CD4-positive, alpha-beta T cell treated with Interleukin-6 at 100 ng/mL for 8 hours (primary cell): ENCODE measurements at places on chromosomes 4 and X.

DNA sequence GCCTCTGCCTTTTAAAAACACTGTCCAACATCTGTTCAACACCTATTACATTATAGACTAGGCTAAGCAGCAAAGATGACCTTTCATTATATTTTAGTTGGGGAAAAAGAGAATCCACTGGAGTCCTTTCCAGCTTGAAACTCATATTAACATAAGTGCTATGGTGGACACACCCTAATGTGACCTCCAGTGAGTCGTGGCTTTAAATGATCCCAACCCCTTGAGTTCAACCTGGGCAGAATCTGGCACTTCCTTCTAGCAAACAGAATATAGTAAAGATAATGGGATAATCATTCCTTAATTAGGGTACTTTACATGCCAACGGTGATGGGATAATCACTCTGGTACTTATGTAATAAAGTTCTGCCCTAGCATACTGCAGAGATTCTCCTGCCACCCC, 162.6 kb downstream of the MAB21L2 start:
- no peak for DNase-seq

DNA sequence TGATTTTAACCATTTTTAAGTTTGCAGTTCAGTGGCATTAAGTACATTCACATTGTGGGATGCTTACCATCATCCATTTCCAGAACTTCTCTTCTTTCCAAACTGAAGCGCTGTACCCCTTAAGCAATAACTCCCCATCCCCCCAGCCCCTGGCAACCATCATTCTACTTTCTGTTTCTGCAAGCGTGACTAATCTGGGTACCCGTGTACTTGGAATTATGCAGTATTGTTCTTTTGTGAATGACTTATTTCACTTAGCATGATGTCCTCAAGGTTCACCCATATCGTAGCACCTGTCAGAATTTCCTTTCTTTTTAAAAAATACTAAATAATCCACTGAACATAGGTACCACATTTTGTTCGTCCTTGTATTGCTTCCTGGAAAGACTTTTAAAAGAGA, 32.9 kb downstream of the USP9X start:
- DNase-seq: no peak

- DNase-seq: no peak
Measured at GRCh38 chr4:125008676-125009075, 296.1 kb upstream of the ANKRD50 start.

DNA sequence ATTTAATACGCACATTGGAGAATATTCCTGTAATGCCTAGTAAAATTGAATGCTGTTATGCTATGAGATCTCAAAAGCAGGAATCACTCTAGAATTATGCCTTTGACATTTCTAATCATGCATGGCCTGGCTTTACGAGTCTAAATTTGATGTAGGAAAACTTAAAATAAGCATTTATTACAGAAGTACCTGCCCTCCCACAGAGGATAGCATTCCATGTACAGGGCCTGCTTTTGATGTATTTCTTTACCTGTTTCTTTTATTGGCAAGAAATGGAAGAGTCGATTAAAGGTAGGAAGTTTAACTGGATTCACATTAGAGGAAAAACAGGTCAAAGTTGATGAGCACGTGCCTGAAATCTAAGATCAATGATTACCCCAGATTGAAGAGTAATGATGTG, 219.5 kb downstream of the PCDH7 start:
- DNase-seq: no peak

DNA sequence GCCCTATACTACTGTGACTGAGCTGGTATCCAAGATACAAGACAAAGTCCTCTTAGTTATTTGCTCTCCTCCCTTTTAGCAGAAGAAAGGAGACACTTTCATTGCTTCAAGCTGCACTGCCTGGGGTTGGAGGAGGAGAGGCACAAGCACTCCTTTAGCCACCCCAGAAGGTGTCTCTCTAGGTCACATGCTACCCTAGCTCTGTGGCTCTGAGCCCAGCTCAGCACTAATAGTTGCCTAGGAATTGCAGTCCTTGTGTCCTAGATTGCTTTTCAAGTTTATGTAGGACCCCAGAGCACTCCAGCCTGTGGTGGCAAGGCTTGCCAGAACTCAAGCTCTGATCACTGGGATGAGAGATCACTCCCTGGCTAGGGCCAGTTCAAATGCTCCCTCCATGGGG, 24.4 kb upstream of the LHFPL1 start:
- DNase-seq: no peak

DNA sequence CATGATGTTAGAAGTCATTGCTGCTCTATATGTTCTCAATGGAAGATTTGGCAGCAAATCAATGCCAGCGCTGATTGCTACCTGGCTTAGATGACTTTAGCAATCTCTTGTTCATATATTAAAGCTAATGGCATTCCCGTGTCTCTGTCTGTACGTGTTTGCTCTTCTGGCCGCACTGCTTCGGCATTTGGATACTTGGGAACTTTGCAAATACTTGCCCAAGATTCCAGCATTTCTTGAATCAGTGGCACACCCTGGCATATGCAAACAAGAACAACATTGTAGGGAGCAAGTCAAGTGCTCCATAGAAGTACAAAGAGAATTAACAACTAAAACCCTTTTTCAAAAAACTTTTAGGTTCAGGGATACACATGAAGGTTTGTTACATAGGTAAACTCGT, 128.9 kb upstream of the TMEM164 start:
- DNase-seq: no peak

DNA sequence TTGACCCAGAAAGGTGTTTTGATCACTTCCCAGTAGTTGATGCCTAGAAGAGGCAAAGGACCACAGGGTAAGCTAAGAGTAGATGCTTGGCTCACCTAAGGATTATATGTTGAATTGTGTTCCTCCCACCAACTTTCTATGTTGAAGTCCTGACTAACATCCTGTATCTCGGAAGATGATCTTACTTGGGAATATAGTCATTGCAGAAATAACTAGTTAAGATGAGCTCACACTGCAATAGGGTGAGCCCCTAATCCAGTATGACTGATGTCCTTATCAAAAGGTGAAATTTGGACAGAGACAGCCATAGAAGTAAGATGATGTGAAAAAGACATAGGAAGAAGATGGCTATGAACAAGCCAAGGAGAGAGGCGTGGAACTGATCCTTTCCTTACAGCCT, 3.3 kb upstream of the HMGB2 start:
- no peak for DNase-seq

DNA sequence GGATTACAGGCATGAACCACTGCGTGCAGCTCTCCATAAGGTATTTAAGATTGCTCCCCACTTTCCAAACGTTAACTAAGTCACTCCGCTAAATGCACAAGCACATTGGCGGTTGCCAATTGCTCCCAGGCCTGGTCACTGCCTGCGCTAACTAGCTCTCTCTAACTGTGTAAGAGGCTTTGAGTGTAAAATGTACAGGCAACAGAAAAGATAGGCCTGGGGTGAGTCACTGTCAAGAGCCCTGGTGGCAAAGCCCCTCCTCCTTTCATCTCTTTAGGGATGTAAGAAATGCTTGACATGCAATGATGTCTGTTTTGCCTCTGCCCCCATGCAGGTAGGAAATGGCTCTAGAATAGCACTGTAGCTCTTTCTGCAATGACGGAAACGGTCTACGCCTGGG, 329.7 kb upstream of the GATB start:
- DNase-seq: peak; percentile 30
